Progenitor cell of endocrine pancreas (in vitro differentiated cells): ENCODE measurements at places on chromosomes 1 and 21. TPM values are rescaled to one million over a fixed set of nuclear protein-coding genes. Genes with fewer than 3 reads are reported as not detected.
A peak's percentile ranks its signal among the peaks of the same experiment; 100 is the strongest.

The RNF186 gene
- 0.24 TPM in 1 of 2 replicates, not detected in the other for total RNA-seq

- DNase-seq = no peak
These were observed 122.1 kb downstream of the EDEM3 start for GRCh38 chr1:184632415-184633175.

- no peak for DNase-seq
These were observed 328.7 kb downstream of the PTPRC start for GRCh38 chr1:198967566-198967965.

DNA sequence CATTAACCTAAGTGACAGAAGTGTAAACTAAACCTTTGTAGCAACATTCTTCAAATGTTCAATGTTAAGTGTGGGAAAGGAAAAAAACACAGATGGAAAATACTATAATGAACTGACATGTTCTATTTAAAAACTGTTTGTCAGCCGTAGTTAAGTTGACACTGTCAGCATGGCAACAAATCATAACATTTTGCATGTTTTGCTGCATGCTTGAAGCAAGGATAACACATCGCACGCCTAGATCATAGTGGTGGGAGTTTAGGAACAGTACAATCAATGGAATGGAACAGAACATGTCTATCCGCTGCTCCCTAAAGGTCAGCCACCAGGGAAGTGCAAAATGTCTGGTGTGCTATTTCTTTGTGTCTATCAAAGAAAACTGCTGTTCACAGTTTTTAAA lies 62.5 kb upstream of the ESRRG start:
- no peak for DNase-seq

- no peak for DNase-seq
These were observed 14.0 kb downstream of the NR5A2 start for GRCh38 chr1:200041337-200042118.

- no peak for DNase-seq
These were observed 73.7 kb upstream of the RAB4A start for GRCh38 chr1:229197265-229197585.

- no peak for DNase-seq
These were observed 175.3 kb upstream of the KIAA0040 start for GRCh38 chr1:175367896-175368295.

The JAM2 gene
- 2.2 and 2.4 TPM in 2 replicates for total RNA-seq

DNA sequence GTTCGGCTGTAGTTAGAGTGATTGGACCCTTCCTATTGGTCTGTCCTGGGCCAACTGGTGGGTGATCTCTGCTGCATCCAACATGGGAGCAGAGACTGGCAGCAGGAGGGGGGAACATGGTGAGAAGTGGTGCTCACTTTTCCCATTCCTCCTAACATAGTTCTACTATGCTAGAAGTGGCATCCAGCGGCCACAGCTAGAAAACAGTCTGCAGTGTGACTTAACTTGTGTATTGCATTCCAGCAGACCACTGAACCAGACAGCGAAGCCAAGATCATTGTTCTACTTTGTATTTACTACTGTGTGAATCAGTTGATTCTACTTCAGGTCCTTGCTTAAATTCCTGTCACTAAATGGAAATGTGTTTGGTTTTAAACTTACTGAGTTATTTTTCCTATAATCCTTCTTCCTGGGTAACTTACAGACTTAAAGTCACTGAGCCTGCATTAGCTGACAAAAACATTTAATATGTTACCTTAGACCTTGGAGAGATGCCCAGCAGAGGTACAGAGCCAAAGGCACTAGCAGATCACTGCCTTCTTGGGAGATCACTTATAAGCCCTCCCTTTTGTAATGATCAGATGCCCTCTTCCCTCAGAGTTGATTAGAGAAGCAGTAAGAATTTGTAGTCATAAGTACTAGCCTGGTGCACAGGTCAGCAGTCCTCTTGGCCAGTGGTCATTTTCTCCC lies 8.2 kb downstream of the FABP3 start:
- no peak for DNase-seq

DNA sequence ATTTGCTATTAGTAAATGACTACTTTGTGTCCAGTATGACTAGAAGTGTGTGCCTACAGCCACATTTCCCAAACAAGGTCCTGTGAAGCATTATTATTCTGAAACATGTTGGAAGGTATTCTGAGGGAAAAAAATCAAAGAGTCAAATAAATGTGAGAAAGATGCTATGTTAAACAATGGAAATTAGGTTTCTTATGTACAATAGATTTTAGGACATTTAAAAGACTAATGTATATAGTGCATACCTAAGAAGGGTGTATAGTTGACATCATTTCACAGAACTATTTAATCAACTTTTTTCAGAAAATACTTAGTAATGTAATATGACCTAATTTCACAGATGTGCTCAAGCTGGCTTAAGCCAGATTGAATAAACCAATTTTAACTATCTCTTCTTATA lies 582.5 kb downstream of the USP25 start:
- no peak for DNase-seq

The ASCL5 gene
- total RNA-seq = 0.26 and 0.36 TPM in 2 replicates

The PLA2G2D gene
- not detected in 2 replicates for total RNA-seq

DNA sequence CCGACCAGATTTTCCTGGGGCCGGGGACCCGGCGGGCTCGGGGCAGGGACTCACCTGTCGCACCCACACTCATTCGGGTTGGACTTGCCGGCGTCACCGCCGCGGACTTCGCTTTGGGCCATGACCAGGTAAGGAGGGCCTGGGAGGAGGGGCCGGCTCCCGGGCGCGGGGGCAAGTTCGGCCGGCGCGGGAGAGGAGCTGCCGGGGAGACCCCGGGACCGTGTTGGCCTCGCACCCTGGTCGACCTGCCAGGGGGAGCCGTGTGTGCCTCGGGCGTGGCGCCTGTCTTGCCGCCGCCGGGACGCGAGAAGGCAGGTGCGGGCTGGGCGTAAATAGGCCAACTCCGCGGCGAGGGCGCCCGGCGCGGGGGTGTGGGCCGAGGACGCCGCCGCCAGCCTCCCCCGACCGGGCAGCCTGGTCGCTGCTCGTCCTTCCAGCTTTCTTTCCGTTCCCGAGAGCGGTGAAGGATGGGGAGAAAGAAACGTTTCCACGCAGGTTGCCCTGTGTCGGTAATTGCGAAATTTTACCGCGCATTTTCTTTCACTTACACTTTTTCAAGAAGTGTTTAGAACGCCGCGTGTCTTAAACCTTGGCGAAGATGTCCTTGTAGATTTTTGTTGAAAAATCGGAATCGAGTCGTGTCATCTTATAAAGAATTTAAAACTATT lies 558 bp downstream of the USP1 start:
- no peak for DNase-seq

- DNase-seq = no peak
These were observed 60.5 kb downstream of the BACE2 start for GRCh38 chr21:41228492-41228891.

DNA sequence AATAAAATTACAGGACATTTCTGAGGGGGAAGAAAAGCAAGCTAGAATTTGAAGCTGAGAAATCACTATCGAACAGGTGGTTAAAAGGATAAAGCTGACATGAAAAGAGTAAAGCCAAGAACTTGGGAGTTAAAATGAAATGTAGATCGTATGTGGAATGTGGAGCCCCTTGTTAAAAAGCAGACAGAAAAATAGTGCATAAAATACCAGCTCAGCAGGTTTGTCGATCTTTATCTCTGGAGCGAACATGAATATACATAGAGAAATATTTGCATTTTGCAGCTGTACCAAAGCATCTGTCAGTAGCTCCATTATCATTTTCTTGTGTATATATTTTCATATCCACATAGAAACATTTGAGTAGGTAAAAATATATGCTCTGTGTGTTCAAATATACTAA lies 73.6 kb upstream of the CDC42BPA start:
- no peak for DNase-seq

- no peak for DNase-seq
These were observed 346.2 kb downstream of the SMYD3 start for GRCh38 chr1:246160905-246161304.

The SLC37A1 gene
- total RNA-seq = 58.4 and 60.2 TPM in 2 replicates

The RCC2 gene
- total RNA-seq = 193 and 196 TPM in 2 replicates

DNA sequence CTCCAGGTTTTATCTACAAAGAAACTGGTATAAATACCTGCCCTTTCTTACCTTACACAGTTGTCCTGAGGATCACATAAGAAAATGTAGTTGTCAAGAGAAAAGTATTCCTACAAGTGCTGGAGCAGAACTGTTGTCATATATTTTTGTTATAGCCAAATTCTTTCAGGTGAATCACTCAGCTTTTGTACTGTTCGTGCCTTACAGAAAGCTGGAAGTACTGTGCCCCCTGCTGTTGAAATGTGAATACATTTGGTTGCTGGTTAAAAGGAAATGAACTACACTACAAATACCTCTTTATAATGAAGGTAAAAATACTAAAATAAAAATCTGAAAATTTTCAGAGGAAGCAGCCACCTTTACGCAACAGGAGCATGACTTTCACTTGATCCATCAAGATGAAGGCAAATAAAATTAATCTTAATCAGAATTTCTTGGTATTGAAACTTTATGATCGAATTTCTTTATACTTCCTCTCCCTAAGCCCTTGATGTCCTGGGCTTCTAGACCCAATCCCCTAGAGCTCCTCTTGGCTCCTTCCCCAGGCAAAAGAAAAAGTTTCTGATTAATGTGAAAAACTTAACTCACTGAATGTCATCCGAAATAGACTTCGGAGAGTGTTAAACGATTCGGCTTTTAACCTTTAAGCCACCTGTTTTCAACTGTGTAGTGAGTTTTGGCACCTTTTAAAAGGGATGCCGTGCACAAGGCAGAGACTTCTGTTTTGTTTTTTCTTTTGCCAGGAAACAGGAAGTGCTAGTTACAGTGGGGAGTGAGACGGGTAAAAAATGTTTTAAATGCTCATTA lies 12.5 kb downstream of the CHML start:
- no peak for DNase-seq

DNA sequence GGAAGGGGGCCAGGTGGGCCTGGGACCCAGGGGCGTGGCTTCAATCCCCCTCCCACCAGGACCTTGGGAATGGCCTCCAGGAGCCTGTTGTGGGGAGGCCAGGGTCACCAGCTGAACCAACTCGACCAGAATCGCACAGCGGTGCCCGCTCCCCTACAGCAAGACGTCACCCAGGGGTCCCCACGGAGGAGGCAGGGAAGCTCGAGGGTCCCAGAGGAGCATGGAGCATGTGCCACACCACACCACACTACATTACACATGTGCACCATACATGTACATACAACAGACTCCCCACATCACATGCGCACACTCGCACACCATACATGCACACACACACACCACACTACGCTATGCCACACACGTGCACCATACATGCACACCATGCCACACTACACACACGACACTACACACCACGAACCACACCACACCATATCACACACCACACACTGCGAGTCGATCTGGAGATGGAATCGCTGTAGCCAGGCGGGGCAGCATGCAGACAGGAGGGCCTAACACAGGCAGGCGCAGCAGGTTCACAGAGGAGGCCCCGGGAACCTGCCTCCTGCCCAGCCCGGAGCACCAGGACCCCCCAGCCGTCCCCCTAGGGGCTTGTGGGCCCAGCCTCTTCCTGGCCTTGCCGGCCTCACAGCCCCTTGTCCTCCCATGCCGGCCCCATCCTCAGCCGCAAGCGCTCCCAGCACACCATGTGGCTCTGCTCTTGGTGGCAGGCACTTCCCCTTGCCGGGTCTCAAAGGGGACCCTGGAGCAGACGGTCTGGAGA lies 596 bp downstream of the ITGB2 start:
- no peak for DNase-seq

The GCSAML gene
- total RNA-seq = not detected in 2 replicates

DNA sequence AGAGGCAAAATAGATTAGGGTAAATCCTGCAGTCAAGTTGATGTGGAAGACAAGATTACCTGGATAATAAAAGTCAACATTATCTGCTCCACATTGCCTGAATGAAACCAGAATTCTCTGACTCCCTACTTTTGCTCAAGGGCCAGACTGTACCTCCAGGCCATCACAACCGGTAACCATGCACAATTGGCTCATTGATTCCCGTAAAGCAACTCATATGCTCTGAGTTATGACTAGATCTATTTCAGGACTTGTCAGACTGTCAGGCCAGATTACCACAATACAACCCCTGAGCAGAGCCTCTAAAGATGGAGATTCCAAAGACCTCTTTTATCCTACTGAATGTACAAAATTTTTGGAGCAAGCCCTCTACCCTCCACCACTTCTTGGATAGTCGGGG lies 90.4 kb downstream of the ODF2L start:
- no peak for DNase-seq

The TTC22 gene
- 2.4 TPM in 2 replicates for total RNA-seq

The VASH2 gene
- 15.8 and 17.8 TPM in 2 replicates for total RNA-seq

The SLC22A15 gene
- 4.6 and 5.3 TPM in 2 replicates for total RNA-seq

The ACKR1 gene
- total RNA-seq = 0.57 and 0.67 TPM in 2 replicates

The SMCP gene
- not detected in 2 replicates for total RNA-seq

DNA sequence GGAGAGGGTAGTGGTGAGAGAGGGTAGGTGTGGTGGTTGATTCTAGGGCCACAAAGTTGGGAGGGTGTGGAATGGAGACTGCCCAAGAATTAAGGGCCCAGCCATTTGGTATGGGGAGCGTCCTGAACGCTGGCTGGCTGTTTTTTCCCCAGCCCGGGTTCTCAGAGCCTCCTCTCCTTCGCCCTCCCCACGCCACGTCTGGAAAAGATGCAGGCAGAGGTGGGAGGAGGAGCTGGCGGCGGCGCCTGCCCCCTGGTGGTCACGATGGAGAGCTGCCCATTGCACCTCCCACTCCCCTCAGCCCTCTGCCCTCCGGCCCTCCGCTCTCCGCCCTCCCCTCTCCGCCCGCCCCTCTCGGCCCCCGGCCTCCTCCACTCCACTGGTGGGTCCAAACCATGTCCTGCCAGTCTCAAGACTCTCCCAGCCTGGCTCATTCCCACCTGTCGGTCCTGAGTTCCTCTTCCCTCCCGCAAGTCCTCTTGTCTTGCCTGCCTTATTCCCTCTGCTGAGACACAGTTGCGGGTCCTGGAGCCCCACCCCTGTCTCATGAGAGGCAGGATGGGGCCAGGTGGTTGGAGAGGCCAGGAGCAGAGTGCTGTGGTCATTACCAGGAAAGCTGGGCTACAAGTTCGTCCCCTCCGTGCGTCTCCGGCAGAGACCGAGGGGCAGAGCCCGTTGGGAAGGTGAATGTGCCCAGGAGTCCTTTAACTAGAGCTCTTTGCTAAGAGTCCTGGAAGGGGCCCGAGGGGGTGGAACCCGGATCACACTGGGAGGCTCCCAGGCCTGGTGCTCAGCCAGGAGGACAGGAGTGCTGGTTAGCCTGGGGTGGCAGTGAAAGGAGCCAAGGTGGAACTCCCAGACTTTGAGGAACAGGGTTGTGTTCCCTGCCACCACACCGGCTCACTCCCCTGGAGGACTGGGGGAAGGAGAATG lies 22.6 kb downstream of the ETNK2 start:
- DNase-seq = peak; percentile 67

DNA sequence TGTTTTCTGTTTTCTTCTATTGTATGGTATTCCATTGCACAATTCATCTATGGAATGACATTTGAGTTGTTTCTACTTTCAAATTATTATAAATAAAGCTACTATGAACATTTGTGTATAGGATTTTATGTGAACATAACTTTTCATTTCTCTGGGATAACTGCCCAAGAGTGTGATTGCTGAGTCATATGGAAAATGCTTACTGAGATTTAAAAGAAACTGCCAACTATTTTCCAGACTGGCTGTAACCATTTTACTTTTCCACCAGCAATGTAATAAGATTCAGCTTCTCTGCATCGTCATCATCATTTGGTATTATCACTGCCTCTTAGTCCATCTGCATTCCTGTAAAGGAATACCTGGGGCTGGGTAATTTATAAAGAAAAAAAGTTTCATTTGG lies 779.6 kb upstream of the PRMT6 start:
- no peak for DNase-seq
